Stomach (tissue), 19 donors: ENCODE measurements at places on chromosomes 4 and X. TPM values are rescaled to one million over a fixed set of nuclear protein-coding genes. Genes with fewer than 3 reads are reported as not detected.

Gene MAGEA2B
- not detected for total RNA-seq

Gene BST1
- total RNA-seq, result 3.3 TPM

Gene TKTL2
- not detected for total RNA-seq

Gene TMEM31
- total RNA-seq, result not detected

Gene TLR1
- total RNA-seq, result 5.3 TPM

Gene CT45A3
- total RNA-seq, result not detected

DNA sequence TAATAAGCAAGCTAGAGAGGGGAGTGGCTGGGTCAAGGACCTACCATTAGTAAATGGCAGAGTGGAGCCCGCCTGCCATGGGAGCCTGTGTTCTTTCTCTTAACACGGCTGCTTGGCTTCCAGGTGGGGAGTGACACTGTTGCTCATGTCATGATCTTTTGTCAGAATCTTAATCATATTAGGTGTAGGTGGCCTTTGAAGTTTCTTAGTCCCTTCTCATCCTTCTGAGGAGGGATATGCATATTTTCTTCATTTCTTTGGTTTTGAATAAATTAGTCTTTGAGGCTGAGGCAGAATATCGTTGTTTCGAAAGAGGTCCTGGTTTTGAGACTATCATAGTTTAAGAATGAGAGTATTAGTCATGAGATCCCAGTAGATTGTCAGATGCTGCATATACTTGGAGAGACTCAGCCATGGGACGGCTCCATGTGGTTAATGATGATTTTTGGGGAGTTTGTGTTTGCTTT lies 28.9 kb downstream of the SNX25 start:
- H3K4me1 ChIP-seq, result peaks cover 8% of the 10 kb centered on the region
- H3K27me3 ChIP-seq, result no peaks in the 10 kb centered on the region
- H3K36me3 ChIP-seq, result no peaks in the 10 kb centered on the region

- no peak for DNase-seq
- H3K4me3 ChIP-seq, result no peak overlapping the region
- no peak overlapping the region for H3K27ac ChIP-seq
- H3K36me3 ChIP-seq, result no peaks in the 10 kb centered on the region
Measured at GRCh38 chr4:55554453-55555030, 7.8 kb upstream of the CLOCK start.

DNA sequence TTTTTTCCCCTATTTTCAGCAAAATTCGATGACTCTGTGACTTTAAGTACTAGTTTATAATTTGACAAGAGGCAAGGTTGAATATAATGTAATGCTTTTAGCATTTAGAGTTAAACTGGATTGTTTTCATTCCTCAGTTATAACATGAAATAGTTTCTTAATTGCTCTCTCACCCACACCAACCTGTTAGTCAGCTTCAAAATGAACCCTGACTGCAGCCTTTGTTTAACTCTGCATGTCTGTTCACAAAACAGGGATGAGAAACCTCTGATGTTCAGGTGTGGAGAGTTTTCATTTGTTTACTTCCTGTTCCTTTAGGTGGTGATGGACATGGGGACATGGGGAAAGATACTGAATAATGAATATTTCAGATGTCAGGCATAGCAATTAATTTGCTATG lies 49.9 kb upstream of the MND1 start:
- peaks cover 16% of the 10 kb centered on the region for H3K4me1 ChIP-seq
- H3K36me3 ChIP-seq, result peaks cover 74% of the 10 kb centered on the region
- DNase-seq, result peak; percentile 42
- no peak overlapping the region for H3K27ac ChIP-seq

GRCh38 chr4:41137879-41138278 lies 76.5 kb downstream of the APBB2 start:
- no peak for DNase-seq
- peaks cover 44% of the 10 kb centered on the region for H3K4me1 ChIP-seq
- no peak overlapping the region for H3K27ac ChIP-seq
- H3K36me3 ChIP-seq, result no peaks in the 10 kb centered on the region

- no peak for DNase-seq
- no peak overlapping the region for H3K4me3 ChIP-seq
- peaks cover 22% of the 10 kb centered on the region for H3K4me1 ChIP-seq
- H3K27ac ChIP-seq, result no peak overlapping the region
Measured at GRCh38 chr4:185589067-185589836, 53.9 kb upstream of the PDLIM3 start.

DNA sequence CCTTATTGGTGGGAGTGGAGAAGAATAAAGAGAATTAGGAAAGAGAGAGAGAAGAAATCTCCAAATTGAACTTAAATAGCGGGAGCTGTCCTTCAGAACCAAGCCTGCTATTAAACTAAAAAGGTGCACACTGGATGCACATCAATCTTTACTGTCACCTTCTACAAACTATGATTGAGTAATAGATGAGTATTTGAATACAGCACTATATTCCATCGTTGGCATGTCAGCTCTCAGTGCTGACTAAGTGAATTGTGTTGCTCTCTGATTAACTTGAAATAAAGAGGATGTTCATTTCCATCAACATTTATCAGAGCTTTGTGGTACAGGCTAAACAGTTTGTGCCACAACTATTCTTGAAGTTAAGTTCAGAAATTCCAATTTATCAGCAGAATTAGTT lies 143.7 kb upstream of the PABPC4L start:
- DNase-seq, result no peak
- no peaks in the 10 kb centered on the region for H3K36me3 ChIP-seq
- no peaks in the 10 kb centered on the region for H3K4me1 ChIP-seq
- no peak overlapping the region for H3K4me3 ChIP-seq

GRCh38 chrX:12115377-12115776 lies 22.9 kb upstream of the FRMPD4 start:
- no peaks in the 10 kb centered on the region for H3K27me3 ChIP-seq
- H3K36me3 ChIP-seq, result no peaks in the 10 kb centered on the region
- no peak for DNase-seq
- H3K27ac ChIP-seq, result no peak overlapping the region
- no peak overlapping the region for H3K4me3 ChIP-seq

- peak within 1 kb of the TSS; percentile 50 for H3K4me3 ChIP-seq
- H3K4me1 ChIP-seq, result peaks cover 46% of the 10 kb centered on the region
- peak; percentile 65 for DNase-seq
Measured at GRCh38 chr4:133148690-133149363, at the start of gene PCDH10. Gene PCDH10 (plus strand): TSS chr4:133149294. CDS start chr4:133150141, 847 bp downstream.

DNA sequence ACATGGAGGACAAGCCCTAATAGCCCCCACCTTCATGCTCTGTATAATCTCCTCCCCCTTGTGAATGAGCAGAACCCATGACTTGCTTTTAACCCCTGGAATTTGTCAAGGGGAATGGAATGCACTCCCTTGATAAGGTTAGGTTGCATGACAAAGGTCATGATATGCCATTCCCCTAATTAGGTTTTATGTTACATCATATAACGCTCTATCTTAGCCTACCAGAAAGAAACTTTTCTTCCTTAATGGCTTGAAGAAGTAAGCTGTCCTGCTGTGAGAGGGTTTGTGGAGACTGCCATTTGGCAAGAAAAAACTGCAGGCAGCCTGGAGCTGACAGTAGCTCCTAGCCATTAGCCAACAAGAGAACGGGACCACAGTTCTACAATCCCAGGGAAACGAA lies 399.8 kb upstream of the MAD2L1 start:
- no peak for DNase-seq
- H3K36me3 ChIP-seq, result no peaks in the 10 kb centered on the region
- no peak overlapping the region for H3K4me3 ChIP-seq
- H3K27ac ChIP-seq, result no peak overlapping the region
- H3K4me1 ChIP-seq, result no peaks in the 10 kb centered on the region
- no peaks in the 10 kb centered on the region for H3K27me3 ChIP-seq

GRCh38 chrX:17067534-17067933 lies 121.1 kb downstream of the REPS2 start:
- DNase-seq, result no peak
- no peaks in the 10 kb centered on the region for H3K27me3 ChIP-seq
- peaks cover 4% of the 10 kb centered on the region for H3K36me3 ChIP-seq
- no peak overlapping the region for H3K4me3 ChIP-seq
- H3K27ac ChIP-seq, result no peak overlapping the region
